ENCODE measurements at places on chromosomes 2 and 18.

DNA sequence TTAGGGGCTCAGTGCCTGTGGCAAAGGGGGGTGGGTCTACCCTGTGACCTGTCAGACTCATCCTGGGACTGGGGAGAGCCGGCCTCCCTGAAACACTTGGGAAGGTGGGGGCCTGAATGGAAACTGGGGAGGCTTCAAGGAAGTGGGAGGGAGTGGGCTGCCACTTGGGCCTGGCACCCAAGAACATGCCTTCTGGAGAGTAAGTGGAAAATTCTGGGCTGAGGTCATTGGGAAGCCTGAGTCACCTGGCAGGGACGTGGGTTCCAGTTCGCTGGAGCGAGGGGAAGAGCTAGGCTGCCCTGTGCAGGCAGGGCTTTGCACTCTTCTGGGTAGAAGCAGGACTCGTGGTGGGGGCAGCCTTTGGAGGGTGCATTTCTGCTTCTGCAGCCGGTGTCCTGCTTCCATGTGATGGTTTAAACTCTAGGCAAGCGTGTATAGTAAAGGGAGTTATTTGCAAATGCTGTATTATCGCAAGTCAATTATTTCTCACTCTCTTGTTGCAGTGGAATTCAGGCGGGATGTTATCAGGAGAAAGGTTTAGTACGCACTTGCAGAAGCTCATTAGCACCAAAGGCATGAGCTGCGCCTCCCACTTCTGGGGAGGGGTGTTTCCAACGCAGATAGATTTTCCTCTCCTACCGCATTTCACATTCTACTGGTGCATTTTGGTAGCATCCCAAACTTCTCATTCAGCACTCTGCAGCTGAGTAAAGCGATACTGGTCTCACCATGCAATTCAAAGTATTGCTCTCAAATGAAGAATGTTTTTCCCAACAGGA, 3.8 kb downstream of the LRRFIP1 start:
- H3K4me3 ChIP-seq, result no peak overlapping the region
- peaks cover 6% of the 10 kb centered on the region for H3K36me3 ChIP-seq
- H3K27me3 ChIP-seq, result no peaks in the 10 kb centered on the region
- peaks cover 33% of the 10 kb centered on the region for H3K4me1 ChIP-seq
- no peak for DNase-seq
- no peak overlapping the region for H3K27ac ChIP-seq

GRCh38 chr18:76521417-76522121, 26.5 kb upstream of the ZNF516 start:
- H3K27ac ChIP-seq, result no peak overlapping the region
- H3K4me3 ChIP-seq, result no peak overlapping the region
- peaks cover 7% of the 10 kb centered on the region for H3K4me1 ChIP-seq
- no peaks in the 10 kb centered on the region for H3K36me3 ChIP-seq
- DNase-seq, result no peak

DNA sequence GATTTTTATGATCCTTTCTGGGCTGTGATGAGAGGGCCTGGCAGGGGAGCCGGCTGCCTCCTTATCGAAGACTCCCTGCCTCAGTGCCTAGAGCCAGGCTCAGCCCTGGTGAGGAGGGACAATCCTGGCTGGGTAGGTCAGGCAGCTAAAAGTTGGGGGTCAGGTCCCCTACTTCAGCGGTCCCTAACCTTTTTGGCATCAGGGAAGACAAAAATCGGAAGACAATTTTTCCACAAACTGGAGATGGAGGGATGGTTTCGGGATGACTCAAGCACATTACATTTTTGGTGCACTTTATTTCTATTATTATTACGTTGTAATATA, 53.1 kb downstream of the HS1BP3 start:
- no peaks in the 10 kb centered on the region for H3K27me3 ChIP-seq
- no peaks in the 10 kb centered on the region for H3K36me3 ChIP-seq
- DNase-seq, result no peak
- H3K4me1 ChIP-seq, result peaks cover 80% of the 10 kb centered on the region
- no peak overlapping the region for H3K4me3 ChIP-seq

GRCh38 chr2:58110765-58111164, 64.2 kb downstream of the VRK2 start:
- H3K27ac ChIP-seq, result no peak overlapping the region
- no peak overlapping the region for H3K4me3 ChIP-seq
- no peak for DNase-seq
- no peaks in the 10 kb centered on the region for H3K27me3 ChIP-seq
- no peaks in the 10 kb centered on the region for H3K36me3 ChIP-seq

DNA sequence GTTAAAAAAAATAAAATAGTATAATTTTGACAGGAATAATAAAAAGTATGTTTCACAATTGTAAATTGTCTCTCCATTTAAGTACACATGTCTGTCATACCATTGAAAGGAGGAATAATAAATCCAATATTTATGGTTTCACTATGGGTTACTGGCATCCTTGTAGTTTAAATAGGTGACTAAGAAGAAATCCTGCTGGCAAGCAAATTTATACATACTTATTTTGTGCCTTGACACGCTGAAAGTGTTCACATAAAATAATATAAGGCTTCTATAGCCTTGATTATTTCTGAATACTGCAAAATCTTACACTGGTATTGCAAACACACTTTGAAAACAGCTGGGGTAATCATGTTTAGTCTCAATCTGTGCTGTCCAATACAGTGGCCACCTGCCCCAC, 138.3 kb upstream of the ETAA1 start:
- no peaks in the 10 kb centered on the region for H3K27me3 ChIP-seq
- no peak overlapping the region for H3K27ac ChIP-seq
- H3K36me3 ChIP-seq, result no peaks in the 10 kb centered on the region
- H3K4me3 ChIP-seq, result no peak overlapping the region

- peak overlapping the region; percentile 42 for H3K27ac ChIP-seq
- no peaks in the 10 kb centered on the region for H3K36me3 ChIP-seq
- H3K4me3 ChIP-seq, result no peak overlapping the region
- H3K4me1 ChIP-seq, result peaks cover 21% of the 10 kb centered on the region
- no peaks in the 10 kb centered on the region for H3K27me3 ChIP-seq
Measured at GRCh38 chr2:127094509-127095366, 12.2 kb downstream of the BIN1 start.

GRCh38 chr2:203648273-203648672, 58.2 kb upstream of the CD28 start:
- DNase-seq, result no peak
- H3K4me1 ChIP-seq, result peaks cover 39% of the 10 kb centered on the region
- no peak overlapping the region for H3K4me3 ChIP-seq
- no peaks in the 10 kb centered on the region for H3K36me3 ChIP-seq
- peak overlapping the region; percentile 15 for H3K27ac ChIP-seq
- H3K27me3 ChIP-seq, result no peaks in the 10 kb centered on the region

GRCh38 chr2:15583826-15584225, 7.8 kb upstream of the DDX1 start:
- H3K4me1 ChIP-seq, result no peaks in the 10 kb centered on the region
- H3K27me3 ChIP-seq, result no peaks in the 10 kb centered on the region
- DNase-seq, result no peak
- H3K4me3 ChIP-seq, result no peak overlapping the region
- H3K36me3 ChIP-seq, result no peaks in the 10 kb centered on the region

- no peak overlapping the region for H3K27ac ChIP-seq
- no peaks in the 10 kb centered on the region for H3K27me3 ChIP-seq
- no peaks in the 10 kb centered on the region for H3K36me3 ChIP-seq
- DNase-seq, result no peak
- no peak overlapping the region for H3K4me3 ChIP-seq
Measured at GRCh38 chr18:60350150-60350549, 22.4 kb downstream of the MC4R start.

DNA sequence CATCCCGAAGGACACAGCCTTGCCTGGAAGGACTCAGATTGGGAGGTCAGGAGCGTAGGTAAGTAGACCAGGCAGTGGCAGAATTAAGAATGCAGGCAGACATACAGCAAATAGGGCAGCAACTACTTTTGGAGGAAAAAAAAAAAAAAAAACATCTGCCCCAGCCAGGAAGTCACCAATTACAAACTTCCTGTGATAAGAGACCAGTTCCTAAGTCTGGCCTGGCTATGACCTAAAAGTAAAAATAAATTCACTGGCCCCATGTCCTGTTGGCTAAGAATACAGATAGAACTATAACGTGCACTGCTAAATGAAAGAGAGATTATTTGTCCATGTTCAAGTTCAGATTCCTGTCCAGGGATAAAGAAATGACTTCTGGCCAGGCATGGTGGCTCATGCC, 45.2 kb upstream of the NOSTRIN start:
- no peak overlapping the region for H3K4me3 ChIP-seq
- no peak for DNase-seq
- peaks cover 8% of the 10 kb centered on the region for H3K4me1 ChIP-seq

GRCh38 chr2:195037045-195037444, 620.0 kb upstream of the SLC39A10 start:
- H3K36me3 ChIP-seq, result no peaks in the 10 kb centered on the region
- H3K27me3 ChIP-seq, result no peaks in the 10 kb centered on the region
- DNase-seq, result no peak
- no peak overlapping the region for H3K27ac ChIP-seq
- H3K4me3 ChIP-seq, result no peak overlapping the region

GRCh38 chr2:17805717-17806363, 10.4 kb upstream of the MSGN1 start:
- no peak overlapping the region for H3K4me3 ChIP-seq
- H3K27ac ChIP-seq, result no peak overlapping the region
- H3K27me3 ChIP-seq, result no peaks in the 10 kb centered on the region
- H3K36me3 ChIP-seq, result no peaks in the 10 kb centered on the region

GRCh38 chr2:177324797-177325196, 60.3 kb upstream of the NFE2L2 start:
- DNase-seq, result no peak
- H3K4me3 ChIP-seq, result no peak overlapping the region
- H3K27me3 ChIP-seq, result no peaks in the 10 kb centered on the region
- H3K36me3 ChIP-seq, result no peaks in the 10 kb centered on the region

- H3K36me3 ChIP-seq, result peaks cover 33% of the 10 kb centered on the region
- no peak overlapping the region for H3K27ac ChIP-seq
- H3K27me3 ChIP-seq, result no peaks in the 10 kb centered on the region
Measured at GRCh38 chr2:169525434-169525833, 15.9 kb downstream of the KLHL41 start.

GRCh38 chr2:96144481-96145035, 682 bp downstream of the DUSP2 start:
- peaks cover 37% of the 10 kb centered on the region for H3K4me1 ChIP-seq
- H3K27ac ChIP-seq, result peak overlapping the region; percentile 58
- DNase-seq, result peak; percentile 68
- no peaks in the 10 kb centered on the region for H3K36me3 ChIP-seq
- H3K4me3 ChIP-seq, result peak overlapping the region; percentile 64
- peaks cover 5% of the 10 kb centered on the region for H3K27me3 ChIP-seq

GRCh38 chr2:171598713-171599319, 76.5 kb downstream of the CYBRD1 start:
- H3K27ac ChIP-seq, result no peak overlapping the region
- no peaks in the 10 kb centered on the region for H3K4me1 ChIP-seq
- no peaks in the 10 kb centered on the region for H3K36me3 ChIP-seq
- no peak overlapping the region for H3K4me3 ChIP-seq
- H3K27me3 ChIP-seq, result no peaks in the 10 kb centered on the region
- no peak for DNase-seq

DNA sequence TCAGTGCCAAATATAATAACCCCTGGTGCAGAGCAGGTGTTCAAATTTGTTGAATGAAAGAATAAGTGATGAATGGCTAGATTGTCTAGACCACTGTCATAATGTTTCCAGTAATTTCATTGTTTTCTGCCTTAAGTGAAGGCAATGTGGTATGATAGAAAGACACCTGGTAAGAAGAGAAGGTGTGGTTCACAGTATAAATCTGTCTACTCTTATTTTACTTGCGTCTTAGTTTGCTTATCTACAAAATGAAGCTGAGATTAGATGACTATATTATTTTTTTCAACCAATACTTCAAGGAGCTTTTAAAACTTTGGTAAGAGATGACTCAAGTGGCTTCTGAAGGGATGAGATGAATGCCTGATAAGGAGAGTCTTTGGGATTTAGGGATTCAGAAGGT, 788.4 kb downstream of the EPHA4 start:
- no peak for DNase-seq
- no peak overlapping the region for H3K4me3 ChIP-seq
- no peaks in the 10 kb centered on the region for H3K36me3 ChIP-seq
- H3K27me3 ChIP-seq, result no peaks in the 10 kb centered on the region

- no peaks in the 10 kb centered on the region for H3K27me3 ChIP-seq
- peaks cover 38% of the 10 kb centered on the region for H3K4me1 ChIP-seq
- H3K36me3 ChIP-seq, result no peaks in the 10 kb centered on the region
- no peak for DNase-seq
- peak overlapping the region; percentile 39 for H3K4me3 ChIP-seq
Measured at GRCh38 chr18:13612196-13612997, 114.0 kb downstream of the FAM210A start.

DNA sequence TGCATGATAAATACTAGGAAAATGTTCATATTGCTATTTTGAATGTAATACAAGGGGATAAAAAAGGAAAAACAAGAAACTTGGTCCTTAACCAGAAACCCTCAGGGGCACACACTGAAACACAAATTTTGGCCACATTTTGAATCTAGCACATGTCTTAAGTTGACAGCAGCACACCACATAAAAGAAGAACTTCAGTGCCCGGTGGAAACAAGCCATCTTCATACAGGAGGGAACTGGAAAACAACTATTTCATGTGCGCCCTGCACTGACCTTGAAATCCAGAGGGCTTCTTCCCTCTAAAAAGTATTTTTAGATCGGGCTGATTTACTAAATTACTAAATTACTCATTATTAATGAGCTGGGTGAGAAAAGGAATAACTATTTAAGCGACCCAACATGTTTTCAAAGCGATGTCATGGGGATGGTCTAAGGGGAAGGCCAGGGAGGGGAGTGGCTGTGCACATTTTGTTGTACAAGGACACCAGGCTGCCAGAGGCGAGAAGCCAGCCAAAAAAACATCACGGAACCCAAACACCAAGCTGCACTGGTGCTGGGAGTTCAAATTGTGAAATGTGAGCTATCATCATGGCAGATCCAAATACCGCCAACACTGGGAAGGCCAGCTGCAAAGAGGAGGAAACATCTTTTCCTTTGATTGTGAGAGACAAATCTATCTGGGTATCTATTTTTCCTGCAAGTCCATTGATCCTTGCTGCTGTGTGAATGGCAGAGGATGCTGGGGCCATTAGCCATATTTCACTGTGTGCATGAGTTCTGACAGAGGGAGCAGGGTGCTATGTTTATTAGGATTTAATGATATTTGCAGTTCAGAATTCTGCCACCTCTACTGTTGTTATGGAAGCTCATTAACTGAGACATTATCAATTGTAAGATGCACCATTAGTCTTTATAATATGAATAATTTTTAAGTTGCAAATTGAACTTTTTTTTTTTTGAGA, 150.7 kb upstream of the LMAN1 start:
- H3K27ac ChIP-seq, result no peak overlapping the region
- DNase-seq, result no peak
- H3K27me3 ChIP-seq, result no peaks in the 10 kb centered on the region
- no peak overlapping the region for H3K4me3 ChIP-seq
- H3K36me3 ChIP-seq, result no peaks in the 10 kb centered on the region

GRCh38 chr2:5125017-5125730, 567.0 kb upstream of the SOX11 start:
- H3K4me3 ChIP-seq, result no peak overlapping the region
- H3K27ac ChIP-seq, result no peak overlapping the region
- no peaks in the 10 kb centered on the region for H3K27me3 ChIP-seq
- no peak for DNase-seq

- H3K36me3 ChIP-seq, result no peaks in the 10 kb centered on the region
- peak overlapping the region; percentile 39 for H3K27ac ChIP-seq
- H3K4me3 ChIP-seq, result no peak overlapping the region
- no peak for DNase-seq
- H3K27me3 ChIP-seq, result no peaks in the 10 kb centered on the region
Measured at GRCh38 chr2:222796413-222797103, 64.3 kb upstream of the ACSL3 start.

Measured in lower lobe of right lung (tissue), 2 donors.